Fibroblast of skin of back (primary cell): ENCODE measurements at places on chromosomes 3 and 15.

DNA sequence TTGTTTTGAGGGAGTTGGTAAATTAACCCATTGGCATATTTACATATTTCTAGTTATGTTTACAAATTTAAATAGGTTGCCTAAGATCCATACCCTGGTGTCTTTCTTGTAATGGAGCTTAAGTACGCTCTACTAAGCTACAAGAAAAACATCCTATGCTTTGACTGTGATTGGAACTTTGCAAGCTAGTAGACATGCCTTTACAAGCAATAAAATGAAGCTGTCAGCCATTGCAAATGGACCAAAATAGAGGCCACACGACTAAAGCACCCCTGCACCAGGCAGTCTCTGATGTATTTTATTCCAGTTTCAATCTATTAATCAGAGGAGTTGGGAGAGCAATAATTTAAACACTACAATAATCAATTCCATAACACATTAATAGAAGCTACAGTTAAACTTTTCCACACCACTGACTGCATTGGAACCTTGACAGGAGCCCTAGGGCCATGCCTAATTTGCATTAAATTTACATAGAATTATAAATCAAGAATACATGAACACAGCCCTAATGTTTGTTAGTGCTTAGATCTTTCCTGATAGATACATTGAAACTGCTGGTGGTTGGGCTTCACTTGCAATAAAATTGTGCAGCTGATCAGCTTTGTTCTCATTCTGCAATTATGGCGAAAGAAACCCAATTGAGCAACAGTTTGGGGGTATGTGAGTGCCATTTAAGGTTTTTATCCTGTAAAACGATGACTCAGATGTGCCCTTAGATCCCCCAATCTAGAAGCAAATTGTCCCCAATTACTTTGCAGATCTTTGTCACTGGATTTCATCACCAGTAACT, 360.1 kb downstream of the LSAMP start:
- no peak for DNase-seq

DNA sequence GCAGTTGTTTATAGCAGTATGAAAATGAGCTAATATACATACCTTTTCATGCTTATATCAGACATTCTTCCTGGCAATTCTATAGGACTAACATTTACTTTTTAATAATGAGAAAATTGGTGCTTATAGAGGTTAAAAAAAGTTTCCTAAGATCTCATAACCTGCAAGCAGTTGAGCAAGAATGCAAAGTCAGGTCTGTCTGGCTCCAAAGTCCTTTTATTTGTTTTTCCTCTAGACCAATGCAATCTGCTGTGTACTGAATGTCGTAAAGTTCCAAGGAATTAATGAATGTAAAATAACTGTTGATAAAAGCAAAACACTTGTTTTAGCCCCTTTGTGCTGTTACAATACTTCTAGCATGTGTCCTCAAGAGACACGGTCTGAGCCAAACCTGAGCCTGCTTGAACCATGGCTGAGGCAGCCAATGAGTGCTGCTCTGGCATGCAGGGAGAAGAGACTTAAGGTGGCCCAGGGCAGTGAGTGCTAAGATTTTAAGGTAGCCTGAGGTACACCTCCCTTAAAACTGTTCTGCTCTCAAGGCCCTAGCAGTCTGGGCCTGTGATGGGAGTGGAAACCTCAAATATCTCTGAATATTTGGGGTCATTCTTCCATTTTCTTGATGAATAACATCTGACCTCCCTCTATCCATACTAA, 555.1 kb upstream of the NAALADL2 start:
- no peak for DNase-seq

GRCh38 chr3:72336821-72337479, 511.3 kb downstream of the SHQ1 start:
- peak; percentile 89 for DNase-seq

- no peak for DNase-seq
Observed at GRCh38 chr3:39088889-39089288, 18.5 kb downstream of the GORASP1 start.

- peak; percentile 53 for DNase-seq
Observed at GRCh38 chr15:34841262-34841725, 45.9 kb upstream of the ACTC1 start.
